ENCODE measurements at places on chromosomes 6 and 20.

DNA sequence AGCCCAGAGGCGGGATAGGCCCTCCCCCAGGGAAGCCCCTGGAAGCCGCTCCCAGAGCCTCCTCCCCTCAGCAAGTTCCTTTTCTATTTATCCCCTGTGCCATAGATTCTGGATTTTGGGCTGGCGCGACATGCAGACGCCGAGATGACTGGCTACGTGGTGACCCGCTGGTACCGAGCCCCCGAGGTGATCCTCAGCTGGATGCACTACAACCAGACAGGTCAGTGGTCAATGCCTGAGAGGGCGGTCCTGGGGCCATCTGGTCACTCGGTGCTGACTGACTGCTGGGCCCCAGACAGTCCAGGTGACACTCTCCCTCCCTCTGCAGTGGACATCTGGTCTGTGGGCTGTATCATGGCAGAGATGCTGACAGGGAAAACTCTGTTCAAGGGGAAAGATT lies 6.2 kb downstream of the MAPK13 start:
- no peak for DNase-seq

- DNase-seq: no peak
Observed at GRCh38 chr6:13524801-13525508, 37.6 kb upstream of the GFOD1 start.

- DNase-seq: no peak
Observed at GRCh38 chr6:10641528-10641927, 52.9 kb downstream of the C6orf52 start.

DNA sequence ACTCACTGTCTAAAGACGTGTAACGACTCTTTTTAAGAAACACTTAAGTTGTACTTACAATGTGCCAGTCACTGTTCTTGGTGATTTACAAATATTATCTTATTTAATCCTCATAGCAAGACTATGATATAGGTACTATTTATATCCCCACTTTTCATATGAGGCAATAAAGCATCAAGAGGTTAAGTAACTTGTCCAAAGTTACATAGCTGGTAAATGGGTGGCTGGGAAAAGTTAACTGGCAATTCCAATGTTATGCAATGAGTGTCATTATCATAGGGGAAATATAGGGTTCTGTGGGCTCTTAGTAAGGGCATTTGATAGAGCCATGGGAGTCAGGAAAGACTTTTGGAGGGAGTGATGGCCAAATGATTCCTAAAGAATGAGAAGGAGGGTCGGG lies 21.4 kb upstream of the RIPOR2 start:
- DNase-seq: no peak

DNA sequence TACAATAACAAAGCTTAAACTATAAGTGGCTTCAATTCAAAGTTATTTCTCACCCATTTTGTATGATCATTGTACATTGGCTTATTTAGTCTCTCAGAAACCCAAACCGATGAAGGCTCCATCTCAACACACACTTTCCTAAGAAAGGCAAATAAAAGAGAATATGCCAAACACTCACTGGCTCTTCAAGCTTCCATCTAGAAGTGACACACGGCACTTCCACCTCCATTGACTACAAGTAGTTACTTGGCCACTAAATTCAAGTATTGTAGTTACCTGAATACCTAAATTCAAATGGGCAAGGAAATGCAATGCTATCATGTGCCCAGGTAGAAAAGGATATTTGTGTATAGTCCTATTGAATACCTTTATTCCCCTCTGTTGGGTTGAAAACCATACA lies 170.6 kb downstream of the OGFRL1 start:
- no peak for DNase-seq

DNA sequence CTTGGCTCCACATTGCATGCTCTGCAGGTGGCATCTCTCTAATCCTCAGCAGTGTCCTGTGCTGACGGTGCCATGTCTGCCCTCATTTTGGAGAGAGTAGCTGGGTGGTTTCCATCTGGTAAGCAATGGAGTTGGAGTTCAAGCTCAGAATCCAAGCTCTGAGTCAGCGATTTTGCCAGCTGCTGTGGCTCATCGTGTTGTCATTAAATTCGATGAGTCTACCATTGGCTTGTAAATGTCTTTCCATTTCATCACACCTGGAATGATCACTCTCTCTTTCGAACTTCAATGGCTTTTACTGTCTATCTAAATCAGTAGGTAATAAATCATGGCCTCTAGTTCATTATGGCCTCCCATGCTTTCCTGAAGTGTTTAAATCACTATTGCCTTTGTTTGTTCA lies 378.5 kb upstream of the TSHZ2 start:
- no peak for DNase-seq

DNA sequence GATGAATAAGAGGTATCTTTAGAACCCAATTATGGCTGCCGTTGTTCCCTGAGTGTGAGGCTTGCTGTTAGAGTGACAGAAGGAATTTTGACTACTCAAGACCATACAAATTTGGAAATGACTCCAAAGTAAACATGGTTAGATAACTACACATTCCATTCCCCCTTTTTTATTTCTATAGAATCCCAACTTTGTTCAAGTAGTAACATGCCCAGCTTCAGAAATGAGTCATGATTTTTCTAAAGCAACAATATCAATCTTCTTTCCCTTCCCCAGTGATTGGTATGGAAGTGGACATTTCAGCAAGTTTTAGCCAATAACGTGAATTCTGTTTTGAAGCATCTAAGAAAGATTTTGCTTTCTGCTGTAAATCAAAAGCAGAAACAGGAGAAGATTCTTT lies 37.8 kb downstream of the HCRTR2 start:
- DNase-seq: no peak

DNA sequence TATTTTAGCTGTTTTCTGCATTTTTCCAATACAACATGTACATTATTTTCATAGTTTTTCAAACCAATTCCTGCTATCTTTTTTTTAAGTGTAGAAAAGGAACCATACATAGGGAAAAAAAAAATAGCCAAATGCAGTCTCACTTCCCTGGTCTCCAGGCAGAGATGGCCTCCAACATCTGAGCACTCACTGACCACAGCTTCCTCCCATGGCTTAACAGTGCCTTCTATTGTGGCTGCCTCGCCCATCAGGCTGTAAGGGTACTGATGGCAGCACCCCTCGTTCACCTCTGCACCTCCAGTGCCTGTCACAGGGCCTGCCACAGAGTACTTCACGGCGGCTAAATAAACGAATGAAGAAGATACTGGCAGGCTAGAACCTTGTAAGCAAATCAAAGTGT lies 591.1 kb downstream of the PTPRT start:
- DNase-seq: peak; percentile 42

All from suppressor macrophage (primary cell).